ENCODE measurements at places on chromosomes 13 and 19.

- DNase-seq, result no peak
Measured at GRCh38 chr13:45063261-45063860, 56.9 kb upstream of the GTF2F2 start.

DNA sequence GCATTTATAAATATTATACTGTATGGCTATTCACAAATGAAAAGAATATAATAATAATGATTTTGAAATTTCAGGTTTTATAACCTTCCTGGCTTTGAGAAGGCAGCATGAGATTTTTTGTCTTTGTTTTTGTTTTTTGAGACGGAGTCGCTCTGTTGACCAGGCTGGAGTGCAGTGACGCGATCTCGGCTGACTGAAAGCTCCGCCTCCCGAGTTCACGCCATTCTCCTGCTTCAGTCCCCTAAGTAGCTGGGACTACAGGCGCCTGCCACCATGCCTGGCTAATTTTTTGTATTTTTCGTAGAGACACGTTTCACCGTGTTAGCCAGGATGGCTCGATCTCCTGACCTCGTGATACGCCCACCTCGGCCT lies 64.1 kb downstream of the ZNF429 start:
- DNase-seq, result no peak

DNA sequence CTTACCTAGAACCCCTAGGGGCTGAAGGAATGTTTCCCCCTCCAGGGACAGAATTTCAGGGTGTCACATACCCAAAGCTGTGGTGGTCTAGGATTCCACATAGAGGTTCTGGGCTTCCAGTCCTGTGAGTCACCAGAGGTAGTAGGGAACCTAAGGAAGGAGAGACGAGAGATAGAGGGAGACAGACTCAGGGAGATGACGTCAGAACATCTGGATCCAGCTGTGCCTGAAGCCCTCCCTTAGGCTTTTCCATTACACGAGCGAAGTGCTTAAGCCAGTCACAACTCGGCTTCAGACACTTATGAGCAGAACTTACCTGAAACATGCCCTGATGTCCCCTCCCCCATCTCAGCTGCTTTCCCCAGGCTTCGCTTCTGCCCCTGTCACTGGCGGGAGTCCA lies 11.8 kb upstream of the SELENOW start:
- no peak for DNase-seq

GRCh38 chr13:99158846-99159245 lies 41.8 kb upstream of the UBAC2 start:
- no peak for DNase-seq

DNA sequence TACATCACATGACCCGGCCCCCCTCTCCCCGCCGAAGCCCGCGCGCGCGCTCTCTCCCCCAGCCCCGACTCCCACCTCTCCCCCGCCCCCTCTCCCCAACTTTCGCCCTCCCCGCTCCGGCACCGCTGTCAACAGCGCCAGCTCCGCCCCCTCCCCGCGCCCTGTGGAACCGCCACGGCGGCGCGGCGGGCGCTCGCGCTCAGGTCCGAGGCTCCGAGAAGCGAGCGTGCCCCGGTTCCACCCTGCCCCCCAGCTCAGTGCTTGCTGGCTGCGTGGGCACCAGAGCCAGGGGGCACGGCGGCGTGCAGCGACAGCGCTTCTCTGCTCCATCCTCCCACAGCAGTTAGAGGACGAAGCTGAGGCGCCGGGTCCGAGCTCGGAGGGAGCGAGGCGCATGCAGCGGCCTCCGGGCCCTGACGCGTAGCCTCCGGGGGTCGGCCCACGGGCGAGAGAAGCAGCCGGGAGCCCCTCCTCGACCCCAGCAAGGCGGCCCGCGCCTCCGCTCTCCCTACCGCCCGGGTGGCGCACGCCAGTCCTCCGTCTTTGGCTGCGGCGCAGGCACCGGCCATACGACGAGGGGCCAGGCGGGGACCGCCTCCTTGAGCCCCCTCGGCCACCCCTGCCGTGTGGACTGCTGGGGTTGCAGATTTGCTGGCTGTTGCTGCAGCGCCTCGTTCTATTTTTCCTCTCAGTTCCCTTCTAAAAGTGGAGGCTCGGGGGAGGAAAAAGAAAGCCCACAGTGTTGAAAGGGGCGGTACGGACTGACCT lies 109.5 kb downstream of the KCNRG start:
- DNase-seq, result no peak

GRCh38 chr19:46945694-46946489 lies 73.7 kb upstream of the NPAS1 start:
- DNase-seq, result no peak

DNA sequence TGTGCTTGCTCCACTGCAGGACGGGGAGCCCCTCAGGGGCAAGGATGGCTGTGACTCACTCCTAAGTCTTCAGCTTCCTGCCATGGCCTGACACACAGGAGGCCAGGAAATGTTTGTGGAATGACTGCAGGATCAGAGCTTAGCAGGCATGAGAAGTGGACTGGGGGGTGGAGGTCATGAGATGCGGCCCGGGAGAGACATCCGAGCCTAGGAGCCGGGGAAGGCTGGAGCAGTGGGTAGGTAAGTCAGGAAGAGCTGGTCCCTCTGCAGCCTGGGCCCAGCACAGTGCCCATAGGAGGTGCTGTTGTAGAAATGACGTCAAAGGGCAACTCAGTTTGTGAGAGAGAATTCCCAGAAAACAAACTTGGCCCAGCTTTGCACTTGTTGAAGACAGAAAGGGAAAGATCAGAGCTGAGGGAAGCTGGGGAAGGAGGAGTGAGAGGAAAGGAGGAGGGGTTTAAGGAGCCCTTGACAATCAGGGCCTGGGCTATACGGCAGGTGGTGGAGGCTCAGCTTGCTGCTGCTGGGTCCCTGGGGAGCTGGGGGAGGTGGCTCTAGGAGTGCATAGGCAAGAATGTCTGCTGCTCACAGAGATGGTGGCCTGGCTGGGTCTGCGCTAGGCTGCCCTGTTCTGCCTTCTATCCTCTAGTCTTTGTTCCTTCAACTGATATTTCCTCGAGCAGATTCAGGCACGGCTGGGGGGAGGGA lies 18.5 kb downstream of the POU2F2 start:
- peak; percentile 91 for DNase-seq

DNA sequence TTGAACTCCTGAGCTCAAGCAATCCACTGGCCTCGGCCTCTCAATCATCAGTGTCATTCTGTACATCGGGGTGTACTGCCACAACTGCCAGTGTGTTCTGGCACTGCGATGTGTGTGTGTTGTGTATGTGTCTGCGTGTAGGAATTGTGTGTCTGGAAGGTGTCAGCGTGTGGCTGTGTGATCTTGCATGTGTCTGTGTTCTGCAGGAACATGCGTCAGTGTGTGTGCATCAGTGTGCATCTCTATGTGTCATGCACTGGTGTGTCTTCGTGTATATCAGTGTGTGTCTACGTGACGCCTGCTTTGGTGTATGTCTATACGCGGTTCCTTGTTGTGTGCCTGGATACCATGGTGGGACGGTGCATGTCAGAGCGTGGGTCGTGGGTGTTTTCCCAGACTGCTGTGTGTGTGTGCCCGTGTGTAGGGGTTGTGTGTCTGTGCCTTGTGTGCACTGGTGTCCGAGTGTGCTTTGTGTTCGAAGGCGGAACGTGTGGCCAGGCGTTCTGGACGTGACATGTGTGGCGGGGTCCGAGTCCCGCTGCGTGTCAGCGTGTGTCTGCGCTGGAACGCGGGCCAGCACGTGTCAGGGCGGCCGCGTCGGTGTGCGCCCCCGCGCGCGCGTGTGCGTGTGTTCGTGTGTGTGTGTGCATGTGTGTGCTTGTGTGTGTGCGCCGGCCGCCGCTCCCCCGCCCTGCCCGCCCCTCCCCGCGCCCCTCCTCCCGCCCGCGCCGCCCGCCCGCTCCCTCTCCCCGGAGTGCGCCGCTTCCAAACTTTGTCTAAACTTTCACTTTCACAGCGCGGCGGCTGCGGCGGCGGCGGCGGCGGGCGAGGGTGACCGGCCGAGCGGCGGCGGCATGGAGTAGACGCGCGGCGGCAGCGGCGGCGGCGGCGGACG lies at the start of gene NFIX:
TSS of gene NFIX (plus strand) at position 775 of the 895 bp plus-strand sequence. CDS start 363 bp downstream, outside the sequence.
- DNase-seq, result no peak

DNA sequence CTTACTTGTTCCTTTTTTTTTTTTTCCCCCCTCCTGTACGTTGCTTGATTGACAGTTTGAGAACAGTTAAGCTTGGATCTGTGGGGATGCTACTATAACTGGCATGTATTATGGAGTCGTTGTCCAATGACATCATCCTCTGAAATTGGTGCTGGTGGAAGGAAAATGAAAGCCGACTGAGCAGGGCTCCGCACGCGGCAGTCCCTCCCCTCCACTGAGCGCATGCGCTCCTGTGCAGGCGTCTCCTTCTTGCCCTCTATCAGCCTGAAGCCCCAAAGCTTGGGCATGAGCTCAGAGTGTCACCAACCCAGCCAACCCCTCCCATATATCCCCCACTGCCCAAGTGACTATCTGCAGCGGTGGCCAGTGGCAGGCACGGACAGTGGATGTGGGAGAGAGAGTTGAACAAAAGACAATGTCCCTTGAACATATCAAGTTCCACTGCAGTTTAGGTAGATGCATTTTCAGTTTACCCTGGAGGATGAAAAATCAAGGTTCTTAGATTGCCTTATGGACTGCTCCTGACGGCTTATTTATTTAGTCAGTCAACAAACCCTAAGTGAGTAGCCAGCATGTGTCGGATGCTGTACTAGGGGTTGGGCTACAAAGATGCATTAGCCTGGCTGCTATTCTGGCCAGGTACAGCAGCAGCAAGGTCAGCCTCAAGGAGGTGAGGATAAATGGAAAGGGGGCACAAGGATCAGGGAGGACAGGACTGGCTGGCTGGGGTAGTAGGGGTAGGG lies 20.8 kb downstream of the MBNL2 start:
- no peak for DNase-seq

DNA sequence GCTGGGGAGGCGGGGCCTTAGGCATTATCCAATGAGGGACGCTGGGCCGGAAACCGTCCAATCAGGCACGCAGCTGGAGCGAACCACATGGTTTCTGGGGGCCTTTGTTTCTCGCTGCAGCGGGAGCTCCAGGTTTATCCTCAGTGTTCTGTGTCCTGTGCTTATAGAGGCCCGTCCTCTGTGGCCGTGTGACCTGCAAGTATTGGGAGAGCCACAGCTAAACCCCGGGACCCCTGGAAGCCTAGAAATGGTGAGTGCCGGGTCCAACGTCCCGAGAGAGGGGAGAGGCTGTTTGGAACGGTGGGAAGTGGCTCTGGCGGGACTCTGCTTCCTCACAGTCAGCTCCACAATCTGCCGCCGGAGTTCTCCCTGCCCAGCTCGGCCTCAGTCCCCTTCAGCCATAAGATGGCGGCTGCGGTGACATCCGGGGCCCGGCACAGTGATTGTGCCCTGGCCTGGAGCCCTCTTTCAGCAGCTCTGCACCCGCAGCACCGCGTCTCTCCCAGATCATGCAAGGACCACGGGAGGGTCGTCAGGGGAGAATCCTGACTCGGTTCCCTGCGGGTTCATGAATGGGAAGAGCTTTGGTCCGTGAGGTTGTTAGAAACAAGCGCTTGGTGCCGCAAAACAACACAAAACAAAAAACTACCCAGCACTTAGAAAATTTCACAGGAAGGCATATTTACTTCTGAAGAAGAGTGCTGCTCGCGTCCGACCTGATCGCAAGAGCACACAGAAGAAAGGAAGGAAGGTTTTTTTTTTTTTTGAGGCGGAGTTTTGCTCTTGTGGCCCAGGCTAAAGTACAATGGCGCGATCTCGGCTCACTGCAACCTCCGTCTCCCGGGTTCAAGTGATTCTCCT lies at the start of gene ZNF253:
TSS of gene ZNF253 (plus strand) at position 133 of the 861 bp plus-strand sequence. CDS start at position 248, 115 bp downstream.
- DNase-seq, result peak; percentile 85
